ENCODE measurements at places on chromosomes 12 and 14.

GRCh38 chr14:92503756-92504491 is 9.7 kb upstream of the RIN3 start:
- no peak for DNase-seq

GRCh38 chr14:28765831-28766468 is 637 bp upstream of the FOXG1 start:
- DNase-seq = no peak

GRCh38 chr14:93065272-93065730 is 50.4 kb downstream of the ITPK1 start:
- no peak for DNase-seq

DNA sequence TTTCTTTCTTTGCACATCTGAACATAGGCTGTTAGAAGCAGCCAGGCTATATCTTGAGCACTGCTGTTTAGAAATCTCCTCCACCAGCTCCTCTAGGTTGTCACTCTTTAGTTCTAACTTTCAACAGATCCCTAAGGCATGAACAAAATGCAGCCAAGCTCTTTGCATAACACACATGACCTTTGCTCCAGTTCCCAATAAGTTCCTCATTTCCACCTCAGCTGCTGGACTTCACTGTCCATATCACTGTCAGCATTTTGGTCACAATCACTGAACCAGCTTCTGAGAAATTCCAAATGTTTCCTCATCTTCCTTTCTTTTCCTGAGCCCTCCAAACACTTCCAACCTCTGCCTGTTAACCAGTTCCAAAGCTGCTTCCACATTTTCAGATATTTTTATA is 27.6 kb upstream of the C14orf132 start:
- no peak for DNase-seq

- DNase-seq = no peak
These were observed 100.6 kb upstream of the TBX3 start for GRCh38 chr12:114784526-114784925.

GRCh38 chr12:93805736-93806141 is 128.6 kb downstream of the CRADD start:
- DNase-seq = no peak

GRCh38 chr12:96980991-96981414 is 73.9 kb downstream of the NEDD1 start:
- DNase-seq = no peak

DNA sequence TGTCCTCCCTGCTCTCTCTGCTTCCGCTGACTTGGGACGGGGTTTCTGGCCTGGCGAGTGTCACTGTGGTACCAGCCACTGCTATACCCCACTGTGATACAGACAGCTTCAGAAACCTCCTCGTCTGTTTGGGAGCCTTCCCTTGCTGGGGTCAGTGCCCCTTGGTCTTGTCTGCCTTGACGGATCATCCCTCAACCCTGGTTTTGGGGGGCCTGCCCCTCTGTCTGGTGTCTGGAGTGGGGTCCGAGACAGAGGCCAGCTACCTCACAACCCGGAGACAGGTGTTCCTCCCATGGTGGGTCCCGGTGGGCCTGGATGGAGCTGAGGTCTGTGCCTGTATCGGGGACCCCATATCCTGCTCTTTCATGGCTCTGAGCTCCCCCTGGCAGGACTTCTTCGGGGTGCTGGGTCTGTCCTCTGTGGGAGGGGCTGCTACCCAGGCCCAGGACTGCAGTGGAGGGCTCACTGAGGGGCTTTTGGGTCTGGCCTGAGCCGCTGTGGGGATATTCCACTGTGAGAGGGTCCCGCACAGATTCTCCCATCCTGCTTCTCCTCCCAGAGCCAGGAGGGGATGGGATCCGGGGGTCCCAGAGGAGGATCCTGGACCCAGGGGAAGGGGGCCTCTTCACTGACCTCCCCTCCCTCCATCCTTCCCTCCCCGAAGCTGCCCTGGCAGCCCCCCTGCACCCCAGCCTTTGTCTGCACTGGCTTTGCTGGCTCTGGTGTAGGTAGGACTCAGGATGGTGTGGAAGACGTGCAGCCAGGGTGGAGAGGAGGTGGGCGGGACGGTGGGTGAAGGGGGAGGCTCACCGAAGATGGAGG is 365.5 kb downstream of the TMEM121 start:
- DNase-seq = no peak

DNA sequence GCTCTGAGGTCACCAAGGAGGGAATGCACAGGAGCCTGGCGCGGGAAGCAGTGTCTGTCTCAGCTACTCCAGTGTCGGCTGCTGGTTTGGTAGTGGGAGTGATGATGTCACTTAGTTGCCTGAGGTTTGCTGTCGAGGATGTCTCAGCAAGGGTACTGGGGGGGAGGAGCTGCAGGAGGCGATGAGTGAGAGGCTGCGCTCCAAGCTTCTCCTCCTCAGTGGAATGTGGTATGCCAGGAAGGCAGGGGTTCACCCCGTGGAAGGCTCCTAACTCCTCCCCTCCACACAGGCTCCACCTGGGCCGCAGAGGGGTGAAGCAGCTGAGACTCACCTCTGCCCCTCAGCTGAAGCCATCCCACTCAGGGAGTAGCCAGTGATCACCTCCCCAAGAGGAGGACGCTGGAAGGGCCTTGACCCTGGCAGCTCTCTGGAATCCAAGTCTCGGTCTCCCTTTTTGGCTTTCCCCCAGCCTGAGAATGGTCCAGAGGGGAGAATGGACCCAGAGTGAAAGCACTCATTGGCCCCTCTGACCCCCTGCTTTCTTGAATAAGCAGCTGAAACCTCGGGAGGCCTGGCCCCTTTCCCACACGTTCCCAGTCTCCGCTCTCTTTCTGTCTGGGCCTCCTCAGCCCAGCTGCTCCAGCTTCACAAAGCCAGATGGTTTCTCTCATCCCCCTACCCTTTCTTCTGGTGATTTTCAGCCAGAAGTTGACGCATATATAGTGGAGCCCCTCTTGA is 178.9 kb upstream of the FKBP4 start:
- peak; percentile 22 for DNase-seq

GRCh38 chr12:104243971-104244370 is 28.4 kb downstream of the TXNRD1 start:
- DNase-seq = no peak

GRCh38 chr12:22333713-22334409 is 646 bp downstream of the ST8SIA1 start:
- no peak for DNase-seq

- no peak for DNase-seq
These were observed 53.8 kb upstream of the KCNJ8 start for GRCh38 chr12:21828136-21828775.

DNA sequence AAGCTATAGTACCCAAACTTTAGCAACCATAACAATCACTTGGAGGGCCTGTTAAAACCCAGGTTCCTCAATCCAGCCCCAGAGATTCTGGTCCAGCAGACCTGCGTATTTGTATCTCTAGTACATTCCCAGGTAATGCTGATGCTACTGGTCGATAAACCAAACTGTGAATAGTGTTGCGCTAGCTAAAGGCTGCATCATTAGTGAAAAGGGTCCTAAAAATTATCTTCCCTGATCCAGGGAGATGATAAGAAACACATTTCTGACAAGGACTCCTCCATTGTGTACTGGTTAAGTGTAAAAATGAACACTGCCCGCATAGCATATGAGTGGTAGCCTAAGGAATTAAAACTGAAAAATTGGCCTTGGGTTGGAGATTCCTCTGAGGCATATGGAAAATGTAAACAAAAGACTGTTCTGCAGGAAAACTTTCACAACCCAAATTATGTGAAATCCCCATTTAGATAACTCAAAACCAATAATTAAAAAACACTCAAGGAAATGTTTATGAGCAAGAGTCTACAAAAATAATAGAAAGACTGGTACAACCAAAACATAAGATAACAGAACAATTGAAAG is 322.7 kb downstream of the CEP128 start:
- DNase-seq = no peak

DNA sequence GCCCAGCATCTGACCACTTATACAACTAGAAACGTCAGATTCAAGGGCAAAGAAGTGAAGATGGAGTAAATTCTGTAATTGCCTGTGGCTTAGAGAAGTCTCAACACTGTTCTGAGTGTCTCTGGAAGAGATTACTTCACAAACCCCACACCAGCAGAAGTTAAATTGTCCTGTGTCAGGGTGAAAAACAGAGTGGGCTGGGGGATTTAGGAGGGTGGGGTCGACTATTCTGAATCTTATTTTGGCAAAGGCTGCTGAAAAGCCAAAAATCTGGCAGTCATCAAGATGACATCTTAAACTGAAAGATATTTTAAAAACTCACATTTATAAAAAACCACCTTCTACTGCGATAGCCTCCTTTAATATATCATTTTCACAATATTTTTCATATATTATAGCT is 180.8 kb downstream of the KLHL28 start:
- no peak for DNase-seq

DNA sequence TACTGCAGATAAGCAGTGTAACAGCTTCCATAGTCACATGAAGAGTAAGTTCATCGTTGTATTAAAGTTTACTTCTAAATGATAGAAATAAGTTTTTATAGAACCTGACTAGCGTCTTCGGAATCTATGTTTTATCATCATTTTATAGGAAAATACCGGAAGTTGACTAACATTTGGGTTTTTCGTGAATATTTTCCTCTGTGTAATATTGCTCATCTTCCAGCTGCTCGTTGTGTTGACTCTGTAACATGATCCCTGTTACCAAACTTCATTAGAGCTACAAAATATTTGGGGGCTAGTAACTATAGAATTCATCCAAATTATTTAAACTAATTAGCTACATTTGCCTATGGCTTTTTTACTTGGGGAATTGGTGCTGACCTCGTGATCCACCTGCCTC is 37.2 kb downstream of the DDX51 start:
- no peak for DNase-seq

GRCh38 chr14:98819132-98819866 is 452.7 kb downstream of the BCL11B start:
- no peak for DNase-seq

DNA sequence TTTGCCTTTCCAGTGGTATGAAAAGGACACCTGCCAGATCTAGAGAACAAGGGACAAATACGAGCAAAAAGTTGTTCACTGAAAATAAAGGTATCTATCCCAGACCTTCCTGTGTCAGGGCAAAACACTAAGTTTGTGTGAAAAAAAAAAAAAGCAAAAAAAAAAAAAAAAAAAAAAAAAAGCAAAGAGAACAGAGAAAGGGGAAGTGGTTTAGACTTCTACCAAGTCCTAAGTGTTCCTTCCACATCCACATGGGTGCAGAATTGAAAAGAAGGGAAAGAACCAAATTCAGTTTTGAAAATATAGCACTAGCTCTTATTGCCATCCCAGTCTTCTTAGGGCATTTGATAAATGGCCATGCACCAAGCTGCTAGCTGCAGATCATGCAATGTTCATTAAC is 41.7 kb downstream of the ZCRB1 start:
- no peak for DNase-seq

DNA sequence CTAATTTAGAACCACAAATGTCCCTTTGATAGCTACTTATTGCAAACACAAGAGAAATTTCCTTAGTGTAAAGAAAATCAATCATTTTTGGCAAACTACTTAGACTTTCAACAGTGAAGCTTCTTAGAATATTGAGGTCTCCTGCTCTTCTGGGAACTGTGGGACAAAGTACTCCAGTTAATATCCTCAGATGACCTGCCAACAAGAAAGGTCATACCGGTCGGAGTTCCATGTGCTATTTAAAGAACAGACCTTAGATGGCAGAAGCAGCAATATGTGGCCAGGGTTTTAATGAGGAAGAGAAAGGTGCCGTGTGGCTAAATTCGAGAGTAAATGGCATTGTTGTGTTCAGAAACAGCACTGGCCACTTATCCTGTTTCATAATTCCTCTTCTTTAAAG is 114.7 kb upstream of the AMIGO2 start:
- no peak for DNase-seq

GRCh38 chr12:2644683-2645405 is 149.9 kb upstream of the FKBP4 start:
- DNase-seq = no peak

GRCh38 chr14:91395466-91395865 is 22.2 kb downstream of the CCDC88C start:
- DNase-seq = no peak

- DNase-seq = no peak
These were observed 170.0 kb downstream of the SLC2A13 start for GRCh38 chr12:39935839-39936238.
